NCI-H1436 treated with DMSO at 0.1 percent for 48 hours (cell line): ENCODE measurements at places on chromosomes 4 and X.

DNA sequence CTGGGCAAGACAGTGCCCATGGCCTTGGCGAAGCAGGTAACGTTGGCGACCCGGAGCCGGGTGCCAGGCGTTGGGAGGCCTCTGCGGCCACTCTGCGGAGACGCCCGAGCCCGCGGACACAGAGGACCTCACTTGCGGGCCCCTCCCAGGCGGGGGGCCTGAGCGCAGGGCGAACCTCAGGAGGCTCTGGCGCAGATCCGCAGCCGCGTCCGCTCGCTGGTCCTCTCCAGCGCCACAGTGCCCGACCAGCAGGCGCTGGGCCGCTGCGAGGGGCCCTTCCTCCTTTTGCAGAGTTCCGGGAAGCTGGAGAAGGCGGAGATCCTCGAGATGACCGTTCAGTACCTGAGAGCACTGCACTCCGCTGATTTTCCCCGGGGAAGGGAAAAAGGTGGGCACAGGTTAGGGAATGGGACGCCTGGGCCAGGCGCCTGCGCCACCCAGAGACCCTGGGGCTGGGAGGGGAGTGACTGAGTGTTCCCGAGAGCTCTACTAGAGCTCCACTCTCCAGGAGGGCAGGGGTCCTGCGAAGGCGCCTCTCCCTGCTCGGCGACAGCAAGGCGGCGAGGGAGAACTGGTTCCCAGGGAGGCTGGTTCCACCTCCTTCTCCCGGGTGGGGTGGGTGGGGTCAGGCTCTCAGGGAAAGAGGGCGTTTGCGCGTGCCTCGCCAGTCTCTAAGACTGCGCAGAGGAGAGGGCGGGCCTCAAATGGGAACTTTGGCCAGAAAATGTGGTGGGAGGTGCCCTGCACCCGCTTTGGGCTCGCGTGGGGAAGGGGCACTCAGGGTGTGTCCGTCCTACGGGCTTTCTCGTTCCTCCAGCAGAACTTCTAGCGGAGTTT, 1.4 kb downstream of the HELT start:
- no peak for DNase-seq

DNA sequence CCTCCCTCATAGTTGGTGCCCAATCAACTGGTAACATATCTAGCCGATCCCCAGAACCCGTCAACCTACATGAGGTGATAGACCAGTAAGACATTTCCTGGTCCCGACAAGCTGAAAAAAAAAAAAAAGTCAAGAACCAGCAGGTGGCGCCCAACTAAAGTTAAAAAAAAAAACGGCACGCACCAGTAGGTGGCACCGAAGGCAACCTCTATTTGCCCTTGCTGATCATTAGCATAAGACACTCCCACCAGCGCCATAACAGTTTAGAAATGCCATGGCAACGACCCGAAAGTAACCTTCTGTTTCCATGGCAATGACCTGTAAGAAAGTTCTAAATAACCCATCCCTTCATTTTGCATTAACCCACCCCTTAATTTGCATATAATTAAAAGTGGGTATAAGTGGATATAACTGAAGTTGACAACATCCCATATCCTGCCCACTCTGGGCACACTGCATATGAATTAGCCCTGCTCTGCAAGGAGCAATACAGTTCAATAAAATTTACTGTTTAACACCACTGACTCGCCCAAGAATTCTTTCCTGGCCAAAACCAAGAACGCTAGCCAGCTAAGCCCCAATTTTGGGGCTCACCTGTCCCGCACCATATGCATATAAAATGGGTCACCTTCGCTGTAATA, 83.9 kb upstream of the SPANXB1 start:
- DNase-seq: no peak

- DNase-seq: no peak
Measured at GRCh38 chr4:119053245-119053644, 82.4 kb upstream of the MYOZ2 start.

DNA sequence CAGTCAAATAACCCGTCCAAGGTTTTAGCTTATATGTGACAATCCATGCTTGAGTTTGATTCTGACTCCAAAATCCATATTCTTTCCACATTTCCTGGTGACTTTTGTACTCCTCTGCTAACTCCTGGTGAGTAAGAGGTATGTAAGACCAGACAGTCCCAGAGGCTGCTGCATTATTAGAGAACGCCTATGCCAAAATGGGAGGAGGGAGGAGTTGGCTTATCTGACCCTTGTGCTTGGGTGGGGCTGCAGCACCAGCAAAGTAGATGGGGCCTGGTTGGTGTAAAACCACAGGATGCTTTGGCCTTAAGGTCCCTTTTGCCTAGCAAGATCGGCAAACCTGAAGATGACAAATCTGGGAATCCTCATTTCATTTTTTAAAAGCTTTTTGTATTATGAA, 9.1 kb upstream of the RNF212 start:
- no peak for DNase-seq

DNA sequence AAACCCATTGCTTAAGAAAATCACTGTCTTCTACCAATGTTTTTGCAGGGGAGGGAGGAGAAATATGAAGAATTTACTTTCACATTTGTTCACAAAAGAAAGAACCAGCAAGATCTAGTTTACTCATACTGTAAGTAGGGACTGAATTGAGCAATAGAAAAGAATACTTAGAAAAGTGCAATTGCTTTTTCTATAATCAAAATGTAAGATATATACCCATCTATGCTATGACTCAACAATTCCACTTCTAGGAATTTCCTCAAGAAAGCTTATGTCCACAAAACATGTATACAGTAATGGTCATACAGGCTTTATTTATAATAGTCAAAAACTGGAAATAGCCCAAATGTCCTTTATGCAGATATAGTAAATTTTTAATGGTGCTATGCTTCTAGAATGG, 196.4 kb downstream of the LRBA start:
- no peak for DNase-seq

- no peak for DNase-seq
Measured at GRCh38 chrX:107626481-107626880, 1.8 kb upstream of the PRPS1 start.

- DNase-seq: no peak
Measured at GRCh38 chrX:2654436-2655340, 36.4 kb upstream of the CD99 start.

GRCh38 chrX:98294310-98294709, 1410.6 kb downstream of the RPA4 start:
- no peak for DNase-seq

DNA sequence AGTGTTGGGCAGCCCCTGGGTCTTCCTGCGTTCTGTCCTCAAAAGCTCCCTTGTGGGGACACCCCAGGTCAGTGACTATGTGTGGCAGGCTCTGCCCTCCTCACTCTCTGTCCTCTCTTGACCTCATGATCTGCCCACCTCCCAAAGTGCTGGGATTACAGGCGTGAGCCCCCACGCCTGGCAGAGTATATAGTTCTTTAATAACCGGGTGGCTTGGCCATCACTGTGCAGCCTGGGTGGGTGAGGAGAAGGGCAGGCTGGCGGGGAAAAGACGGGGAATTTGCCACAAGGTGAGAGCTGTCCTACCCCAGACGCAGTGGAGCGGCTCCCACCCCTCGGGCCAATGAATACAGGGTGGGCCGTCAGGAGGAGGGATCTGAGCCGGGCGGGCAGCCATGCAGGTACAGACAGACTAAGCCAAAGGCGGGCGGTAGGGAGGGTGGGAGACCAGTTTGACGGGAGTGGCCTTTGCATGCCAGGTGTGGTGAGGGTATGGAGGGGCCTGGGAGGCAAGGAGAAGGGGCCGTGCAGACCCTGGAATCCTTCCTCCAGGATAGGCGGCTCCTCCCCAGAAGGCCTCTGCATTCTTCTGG, 2.5 kb downstream of the SH3BP2 start:
- DNase-seq: no peak

GRCh38 chr4:174349156-174349555, 65.4 kb downstream of the CEP44 start:
- DNase-seq: no peak
